AG09319 (cell line): ENCODE measurements at places on chromosomes 16 and 17.

DNA sequence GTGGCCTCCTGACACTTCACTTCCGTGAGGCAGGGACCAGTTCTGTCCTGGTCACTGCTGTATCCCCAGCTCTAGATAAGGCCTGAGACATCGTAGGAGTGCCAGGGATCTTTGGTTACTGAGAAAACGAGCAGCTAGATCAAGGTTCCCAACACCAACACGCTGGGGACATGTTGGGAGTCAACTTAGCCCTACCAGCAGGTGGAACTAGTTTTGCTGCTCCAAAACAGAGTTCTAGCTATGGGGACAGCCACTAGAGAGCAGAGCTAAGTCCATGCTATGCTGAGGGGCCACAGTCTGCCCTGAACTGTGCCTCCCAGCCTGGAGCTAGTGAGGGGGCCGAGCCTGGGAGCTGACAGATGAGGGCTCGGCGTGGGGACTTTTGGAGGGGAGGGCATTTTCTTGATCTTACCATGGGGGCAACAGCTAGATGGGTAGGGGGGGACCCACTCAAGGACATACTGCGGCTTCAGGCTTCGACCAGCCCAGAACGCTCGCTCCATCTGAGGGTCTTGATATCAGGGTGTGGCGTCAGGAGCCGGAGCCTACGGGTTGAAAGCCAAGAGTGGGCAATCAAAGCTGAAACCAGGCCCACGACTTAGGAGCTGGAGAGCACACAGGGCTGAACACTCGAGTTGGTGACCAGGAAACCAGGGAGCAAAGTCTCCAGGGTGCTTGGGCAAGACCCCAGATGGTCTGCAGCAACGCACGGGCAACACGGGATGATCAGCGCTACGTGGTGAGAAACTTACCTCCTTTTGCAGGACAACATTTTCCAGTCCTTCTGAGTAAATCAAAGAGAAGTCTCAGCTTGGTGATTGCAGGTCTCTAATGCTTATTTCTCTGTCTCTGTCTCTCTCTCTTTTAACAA lies 13.4 kb downstream of the SNX20 start:
- no peak for DNase-seq

GRCh38 chr16:84038469-84038868 lies 4.1 kb downstream of the SLC38A8 start:
- no peak for DNase-seq

- DNase-seq = no peak
Measured at GRCh38 chr17:74513987-74514631, 17.2 kb downstream of the CD300LB start.

- no peak for DNase-seq
Measured at GRCh38 chr16:278863-279366, 1.5 kb upstream of the ARHGDIG start.

DNA sequence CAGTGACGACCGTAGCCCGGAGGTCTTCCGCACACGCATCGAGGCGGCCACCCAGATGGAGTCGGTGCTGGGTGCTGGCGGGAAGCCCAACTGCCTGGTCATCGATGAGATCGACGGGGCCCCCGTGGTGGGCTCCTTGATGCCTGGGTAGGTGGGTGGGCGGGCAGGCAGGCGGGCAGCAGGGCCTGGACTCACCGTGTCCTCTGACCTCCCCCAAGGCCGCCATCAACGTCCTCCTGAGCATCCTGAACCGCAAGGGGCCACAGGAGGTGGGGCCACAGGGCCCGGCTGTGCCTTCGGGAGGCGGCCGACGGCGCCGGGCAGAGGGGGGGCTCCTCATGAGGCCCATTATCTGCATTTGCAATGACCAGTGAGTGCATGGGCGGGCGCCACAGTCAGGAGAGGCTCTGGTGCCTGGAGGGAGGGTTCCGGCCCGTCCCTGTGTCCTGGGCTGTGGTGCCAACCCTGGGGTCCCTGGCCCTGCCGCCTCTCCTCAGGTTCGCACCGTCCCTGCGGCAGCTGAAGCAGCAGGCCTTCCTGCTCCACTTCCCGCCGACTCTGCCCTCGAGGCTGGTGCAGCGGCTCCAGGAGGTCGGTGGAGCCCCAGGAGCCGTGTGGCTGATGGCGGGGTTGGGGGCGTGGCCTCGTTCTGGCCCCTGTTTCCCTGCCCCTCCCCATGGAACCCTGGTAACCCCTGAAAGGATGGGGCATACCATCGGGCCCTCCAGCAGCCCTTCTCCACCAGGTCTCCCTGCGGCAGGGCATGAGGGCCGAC lies 4.0 kb downstream of the CHTF18 start:
- no peak for DNase-seq

DNA sequence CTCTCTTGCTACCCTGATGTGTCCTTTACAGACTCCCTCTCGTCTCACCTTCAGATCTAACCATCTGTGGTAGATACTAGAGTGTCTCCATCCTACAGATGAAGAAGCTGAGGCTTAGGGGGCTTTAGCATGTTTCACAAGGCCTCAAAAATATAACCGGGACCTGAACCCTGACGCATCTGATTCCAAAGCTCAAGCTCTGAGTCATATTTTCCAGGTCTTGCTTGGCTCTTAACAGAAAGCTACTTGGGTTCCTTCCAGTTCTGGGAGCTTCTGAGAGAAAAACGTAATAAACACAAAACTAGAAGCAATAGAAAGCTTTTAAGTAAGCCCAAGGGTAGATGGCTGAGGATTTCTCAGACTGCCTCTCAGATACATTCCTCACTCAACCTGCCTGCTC lies 224.3 kb upstream of the EEF2KMT start:
- no peak for DNase-seq

DNA sequence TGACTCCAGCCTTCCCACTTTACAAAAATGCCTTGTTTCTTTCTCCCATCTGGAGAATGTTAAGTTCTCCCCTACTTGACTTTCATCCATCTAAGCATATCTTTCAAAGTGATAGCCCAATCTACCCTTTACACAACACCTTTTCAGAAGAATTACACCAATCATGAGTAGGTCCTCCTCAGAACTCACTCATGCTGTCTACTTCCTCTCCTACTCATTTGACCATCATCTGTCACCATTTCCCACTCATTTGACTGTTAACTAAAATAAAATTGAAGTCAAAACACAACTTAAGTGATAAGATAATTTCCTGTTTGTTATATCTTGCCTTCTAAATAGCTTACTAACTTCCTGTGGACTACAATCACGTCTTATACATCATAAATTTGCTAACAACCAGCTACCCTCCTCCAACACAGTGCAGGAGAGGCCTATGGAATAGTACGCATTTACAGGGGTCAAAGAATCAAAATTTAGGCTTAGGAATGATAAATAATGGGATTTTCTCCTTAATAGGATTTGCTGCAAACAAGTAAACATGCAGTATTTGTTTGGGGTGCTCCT lies 16.1 kb downstream of the KCNJ16 start:
- no peak for DNase-seq

GRCh38 chr16:56451753-56452689 lies 667 bp downstream of the OGFOD1 start:
- DNase-seq = no peak

DNA sequence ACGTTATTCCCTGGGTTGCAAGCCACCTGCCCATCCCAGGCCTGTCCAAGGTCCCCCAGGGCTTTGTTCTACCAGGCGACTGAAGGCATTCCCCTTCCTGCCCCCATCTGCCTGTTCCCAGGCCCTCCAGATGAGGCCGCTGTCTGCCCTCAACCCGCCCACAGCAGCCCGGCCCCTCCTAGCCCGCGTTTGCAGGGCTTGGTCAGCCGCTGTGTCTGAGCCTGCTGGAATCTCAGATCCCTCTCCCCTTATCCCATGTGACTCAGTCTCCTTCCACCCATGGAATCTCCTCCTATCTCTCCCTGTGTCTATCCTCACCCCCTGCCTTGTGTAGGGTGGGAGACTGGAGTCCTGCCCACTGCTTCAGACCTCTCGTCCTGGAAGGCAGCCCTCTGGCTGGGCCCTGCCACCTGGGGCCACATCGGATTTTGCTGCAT lies 186.0 kb upstream of the TNRC6C start:
- no peak for DNase-seq
